ENCODE measurements at places on chromosomes 7 and 10. TPM values are rescaled to one million over a fixed set of nuclear protein-coding genes. Genes with fewer than 3 reads are reported as not detected.

The TUBAL3 gene
- total RNA-seq = 0.36 TPM

The MUC12 gene
- total RNA-seq = 0.30 TPM

The LRIT1 gene
- total RNA-seq = not detected

The CDNF gene
- total RNA-seq = 1.5 TPM

The IFIT1 gene
- total RNA-seq = 31.0 TPM

The OR9A2 gene
- total RNA-seq = not detected

The SORCS1 gene
- total RNA-seq = 2.9 TPM

The C10orf53 gene
- total RNA-seq = not detected

The MEIG1 gene
- not detected for total RNA-seq

The AGR2 gene
- total RNA-seq = not detected

The CRYGN gene
- 0.41 TPM for total RNA-seq

The PDCD4 gene
- total RNA-seq = 86.5 TPM

The TMEM178B gene
- total RNA-seq = 35.9 TPM

The ADCY1 gene
- total RNA-seq = 2.8 TPM

The LRRD1 gene
- not detected for total RNA-seq

The ANAPC16 gene
- total RNA-seq = 256 TPM

The KCND2 gene
- total RNA-seq = not detected

The GNAI1 gene
- 14.5 TPM for total RNA-seq

The CALCR gene
- total RNA-seq = 0.08 TPM

The CYP2E1 gene
- total RNA-seq = 1.1 TPM

The ERVW-1 gene
- total RNA-seq = not detected

The GIMAP7 gene
- total RNA-seq = 16.8 TPM

The OR2A2 gene
- not detected for total RNA-seq

The PLAU gene
- total RNA-seq = 4.9 TPM

The DIP2C gene
- total RNA-seq = 30.8 TPM

The SLC26A3 gene
- total RNA-seq = 0.33 TPM

The VAX1 gene
- not detected for total RNA-seq

The RET gene
- total RNA-seq = 0.60 TPM

The C7orf57 gene
- total RNA-seq = not detected

The SPDYE5 gene
- not detected for total RNA-seq

The ARHGEF35 gene
- 0.38 TPM for total RNA-seq

The CUZD1 gene
- total RNA-seq = 0.16 TPM

The GATA3 gene
- 1.4 TPM for total RNA-seq

The RAB19 gene
- total RNA-seq = not detected

The OR2AE1 gene
- not detected for total RNA-seq

The ZEB1 gene
- total RNA-seq = 85.4 TPM

The WEE2 gene
- total RNA-seq = not detected

The PKD1L1 gene
- total RNA-seq = 1.5 TPM

The GTF2IRD1 gene
- 15.8 TPM for total RNA-seq

Measured in left ventricle myocardium inferior (tissue), 1 donor.